Renal cortex interstitium (tissue), 15 donors: ENCODE measurements at places on chromosomes 5 and 9. TPM values are rescaled to one million over a fixed set of nuclear protein-coding genes. Genes with fewer than 3 reads are reported as not detected.

GRCh38 chr5:122140900-122141299, 11.6 kb downstream of the ZNF474 start:
- no peak for DNase-seq

GRCh38 chr9:15277400-15278090, 29.5 kb downstream of the TTC39B start:
- peak; percentile 68 for DNase-seq

DNA sequence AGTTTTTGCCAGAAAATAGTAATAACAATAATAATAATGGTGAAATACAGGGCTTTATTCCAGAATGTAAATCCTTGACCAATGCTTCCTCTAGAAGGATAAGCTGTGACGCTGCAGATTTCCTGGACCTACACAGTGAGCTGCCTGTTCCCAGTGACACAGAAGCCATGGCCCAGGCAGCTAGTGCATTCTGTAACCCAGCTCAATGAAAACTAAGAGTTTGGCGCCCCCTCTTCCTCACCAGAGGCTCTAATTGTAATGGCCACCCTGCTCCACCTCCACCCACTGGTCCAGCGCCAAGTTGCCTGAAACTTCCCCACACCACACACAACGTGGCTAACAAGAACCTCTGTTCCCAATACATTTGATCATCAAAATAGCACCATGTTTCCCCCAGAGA, 248.1 kb downstream of the CETN3 start:
- DNase-seq: no peak

- DNase-seq: no peak
These were observed 4.5 kb upstream of the DBN1 start for GRCh38 chr5:177477701-177478477.

- DNase-seq: no peak
These were observed 131.0 kb upstream of the IER5L start for GRCh38 chr9:129309041-129309430.

DNA sequence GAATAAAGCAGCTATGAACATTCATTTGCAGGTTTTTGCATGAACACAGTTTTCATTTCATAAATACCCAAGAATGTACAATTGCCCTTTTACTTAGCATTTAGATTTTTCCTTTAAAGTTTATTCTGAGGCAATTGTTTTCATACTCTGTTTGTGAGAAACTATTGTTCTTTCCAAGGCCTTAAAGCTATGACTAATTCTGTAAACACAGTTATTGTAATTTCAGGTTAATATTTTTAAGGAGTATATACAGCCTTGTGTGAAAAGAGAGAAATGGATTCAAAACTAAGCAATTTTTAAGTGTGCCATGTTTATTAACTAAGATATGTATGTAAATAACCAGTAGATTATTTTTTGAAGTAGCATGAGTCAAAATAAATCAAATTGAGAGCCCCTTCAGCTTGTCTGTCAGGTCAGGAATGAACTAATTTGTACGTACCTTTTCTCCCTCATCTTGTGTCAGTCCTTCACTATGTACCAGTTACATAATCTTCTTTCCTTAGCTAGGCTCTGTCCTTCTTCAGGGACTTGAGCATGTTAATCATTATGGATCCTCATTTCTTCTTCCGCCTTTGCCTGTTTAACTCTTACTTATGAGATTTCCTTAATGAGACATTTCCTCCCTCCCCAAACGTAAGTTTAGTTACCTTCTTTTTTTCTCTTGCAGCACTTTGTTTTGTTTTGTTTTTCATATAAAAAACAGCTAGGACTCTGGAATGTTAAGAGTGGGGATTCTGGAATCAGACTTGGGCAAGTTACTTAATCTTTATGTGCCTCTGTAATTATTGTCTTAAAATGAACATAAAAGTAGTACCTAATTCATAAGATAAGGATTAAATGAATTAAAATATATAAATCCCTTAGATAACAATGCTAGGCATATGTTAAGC, 63.6 kb downstream of the NIPBL start:
- DNase-seq: no peak

The LSM11 gene
- polyA plus RNA-seq: 7.9 TPM
